Cortex of kidney (tissue), 1 donor: ENCODE measurements at places on chromosomes 6 and 20.

DNA sequence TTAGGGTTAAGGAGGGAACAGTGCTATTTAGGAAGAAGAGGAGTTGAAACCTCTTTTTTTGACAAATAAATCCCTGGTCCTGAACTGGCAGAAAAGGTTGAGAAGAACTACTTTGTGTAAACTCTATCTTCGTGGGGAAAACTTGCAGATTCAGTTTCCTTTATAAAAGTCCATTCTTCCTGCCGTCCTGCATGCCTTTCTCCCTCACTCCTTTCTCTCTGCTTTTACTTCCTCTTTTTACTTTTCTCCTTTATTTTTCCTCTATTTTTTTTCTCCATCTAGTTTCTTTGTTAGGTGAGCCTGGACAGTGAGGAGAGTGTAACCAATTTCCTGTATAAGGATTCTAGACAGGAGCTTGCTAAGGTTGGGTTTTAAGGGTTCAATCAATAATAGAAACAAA lies 52.7 kb downstream of the TPBG start:
- DNase-seq, result no peak

DNA sequence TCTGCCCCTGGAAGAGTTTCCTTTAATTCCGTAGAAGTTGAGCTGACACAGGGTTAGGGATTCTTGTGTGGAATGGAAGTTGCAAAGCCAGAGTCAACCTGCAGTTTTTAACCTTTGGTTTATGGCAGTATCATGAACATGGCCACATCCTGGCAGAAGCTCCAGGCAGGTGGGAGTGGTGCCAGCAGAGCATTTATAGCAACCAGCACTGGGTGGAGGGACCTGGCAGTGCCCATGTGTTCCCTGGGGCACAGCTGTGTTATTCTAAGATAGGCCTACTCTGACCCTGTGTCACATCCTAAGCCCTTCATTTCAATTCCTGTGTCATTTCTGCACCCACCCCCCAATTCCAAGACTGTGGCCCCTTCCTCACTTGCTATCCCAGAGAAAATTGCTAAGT lies 26.1 kb upstream of the ZNF831 start:
- DNase-seq, result no peak

DNA sequence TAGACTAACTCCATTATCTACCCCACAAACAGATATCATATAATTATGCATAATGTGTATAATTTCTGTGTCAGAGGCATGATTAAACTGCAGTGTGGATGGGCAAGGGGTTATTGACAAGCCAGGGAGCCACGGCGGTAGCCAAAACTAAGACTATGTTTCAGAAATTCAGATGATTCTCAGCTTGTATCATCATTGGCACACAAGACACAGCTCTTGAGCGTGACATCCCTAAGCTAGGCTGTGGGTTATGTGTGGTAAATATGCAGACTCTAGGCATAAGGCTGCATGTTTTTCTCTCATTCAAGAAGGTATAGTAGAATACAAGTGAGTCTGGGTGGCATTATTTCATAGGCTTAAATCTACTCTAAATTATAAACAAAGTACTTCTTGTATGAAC lies 154.3 kb downstream of the KLHL32 start:
- no peak for DNase-seq

- DNase-seq, result no peak
These were observed 46.2 kb upstream of the SUPT3H start for GRCh38 chr6:45423824-45424450.

- peak; percentile 61 for DNase-seq
These were observed 434 bp upstream of the ECI2 start for GRCh38 chr6:4135665-4136353.

- no peak for DNase-seq
These were observed 113.2 kb downstream of the FAM83B start for GRCh38 chr6:54959820-54960219.

DNA sequence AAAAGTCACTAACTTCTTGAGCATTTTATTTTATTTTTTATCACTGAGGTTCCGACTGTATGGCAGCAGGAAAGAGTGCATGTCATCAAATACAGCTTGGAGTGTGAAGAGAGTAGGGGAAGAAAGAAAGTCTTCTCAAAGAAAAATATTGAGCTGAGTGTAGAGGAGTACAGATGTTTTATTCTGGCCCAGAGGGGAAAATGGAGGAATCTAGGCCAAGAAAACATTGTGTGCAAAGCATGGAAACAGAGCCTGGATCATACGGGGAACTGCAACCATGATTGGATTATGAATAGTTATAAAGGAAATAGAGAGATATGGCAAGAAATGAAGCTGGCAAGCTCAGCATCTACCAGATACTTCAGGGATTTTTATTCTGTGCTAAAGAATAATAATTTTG lies 104.2 kb upstream of the SCGN start:
- DNase-seq, result no peak

- DNase-seq, result no peak
These were observed 48.2 kb downstream of the FGD2 start for GRCh38 chr6:37053683-37054082.

GRCh38 chr20:58073945-58074856 lies 154.3 kb downstream of the ANKRD60 start:
- no peak for DNase-seq

- no peak for DNase-seq
These were observed 17.8 kb downstream of the ARMC12 start for GRCh38 chr6:35754452-35755277.

- no peak for DNase-seq
These were observed 631.3 kb downstream of the EYS start for GRCh38 chr6:65075705-65076230.

DNA sequence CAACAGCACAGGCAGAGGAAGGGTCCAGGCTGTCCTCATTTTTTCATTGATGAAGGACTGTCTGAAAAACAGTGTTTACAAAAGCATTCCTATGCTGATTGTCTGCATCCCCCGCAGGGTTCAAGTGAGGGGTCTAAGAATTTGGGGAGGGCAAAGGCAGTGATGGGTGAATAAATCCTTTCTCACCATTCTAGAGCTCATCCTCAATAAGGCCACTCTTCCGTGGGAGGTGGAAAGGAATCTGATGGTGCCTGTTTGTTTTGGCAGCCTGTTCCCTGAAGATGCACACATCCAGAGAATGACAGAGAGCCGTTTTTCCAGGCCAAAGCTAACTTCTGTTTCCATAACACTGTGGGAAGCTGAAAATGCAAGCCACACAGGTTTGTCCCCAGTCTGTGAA lies 164.5 kb downstream of the MOXD1 start:
- no peak for DNase-seq

DNA sequence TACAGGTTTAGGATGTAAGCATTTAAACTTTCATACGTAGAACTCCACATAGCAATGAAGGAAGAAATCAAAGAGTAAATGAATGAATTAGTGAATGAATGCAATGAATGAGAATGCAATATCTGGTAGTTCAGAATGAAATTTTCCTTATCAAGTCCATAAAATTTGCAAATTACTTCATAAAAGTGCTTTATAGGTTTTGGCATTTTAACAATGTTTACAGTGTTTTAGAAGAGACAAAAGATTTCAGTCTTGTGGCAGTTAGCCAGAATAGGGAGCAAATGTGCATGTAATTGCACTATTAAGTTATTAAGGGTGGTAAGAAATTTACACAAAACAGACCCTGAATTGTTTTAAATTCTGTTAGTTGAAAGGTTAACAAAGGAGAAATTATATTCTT lies 739.4 kb upstream of the FLRT3 start:
- no peak for DNase-seq

- no peak for DNase-seq
These were observed 17.8 kb downstream of the B4GALT5 start for GRCh38 chr20:49695830-49696229.

DNA sequence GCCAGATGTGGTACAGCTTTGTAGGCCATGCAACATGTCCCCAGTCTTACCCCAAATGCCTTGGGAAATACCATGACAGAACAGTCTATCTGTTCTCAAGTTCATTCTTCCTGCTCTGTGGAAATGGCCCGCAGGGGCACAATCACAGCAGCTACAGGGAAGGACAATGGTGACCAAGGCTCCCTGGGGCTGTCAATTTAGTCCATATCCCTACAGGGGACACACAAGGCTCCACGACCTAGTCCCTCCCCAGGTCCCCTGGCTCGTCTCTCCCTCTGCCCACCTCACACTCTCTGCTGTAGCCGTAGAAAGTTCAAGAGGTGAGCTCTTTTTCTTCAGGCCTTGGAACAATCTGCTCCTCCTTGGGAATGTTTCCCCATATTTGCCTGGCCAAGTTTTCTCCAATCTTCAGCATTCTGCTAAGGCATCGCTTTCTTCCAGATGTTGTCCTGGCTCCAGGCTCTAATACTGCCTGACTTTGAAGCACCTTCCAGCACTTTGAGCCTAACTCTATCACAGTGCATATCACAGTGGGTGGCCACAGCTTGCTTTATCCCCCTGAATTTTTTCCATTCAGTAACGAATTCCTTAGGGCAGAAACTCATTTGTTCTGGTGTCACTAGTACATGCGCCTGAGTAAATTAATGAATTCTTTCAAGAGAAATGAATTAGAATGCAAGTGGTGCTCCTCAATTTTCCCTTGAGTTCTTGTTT lies 92.6 kb downstream of the MAP3K7 start:
- DNase-seq, result no peak

- DNase-seq, result no peak
These were observed 27.8 kb upstream of the GFRAL start for GRCh38 chr6:55299286-55299985.

GRCh38 chr20:50957798-50958614 lies at the start of gene DPM1:
DPM1 (minus strand) TSS chr20:50958532; CDS start chr20:50958523, 9 bp downstream.
- DNase-seq, result no peak

DNA sequence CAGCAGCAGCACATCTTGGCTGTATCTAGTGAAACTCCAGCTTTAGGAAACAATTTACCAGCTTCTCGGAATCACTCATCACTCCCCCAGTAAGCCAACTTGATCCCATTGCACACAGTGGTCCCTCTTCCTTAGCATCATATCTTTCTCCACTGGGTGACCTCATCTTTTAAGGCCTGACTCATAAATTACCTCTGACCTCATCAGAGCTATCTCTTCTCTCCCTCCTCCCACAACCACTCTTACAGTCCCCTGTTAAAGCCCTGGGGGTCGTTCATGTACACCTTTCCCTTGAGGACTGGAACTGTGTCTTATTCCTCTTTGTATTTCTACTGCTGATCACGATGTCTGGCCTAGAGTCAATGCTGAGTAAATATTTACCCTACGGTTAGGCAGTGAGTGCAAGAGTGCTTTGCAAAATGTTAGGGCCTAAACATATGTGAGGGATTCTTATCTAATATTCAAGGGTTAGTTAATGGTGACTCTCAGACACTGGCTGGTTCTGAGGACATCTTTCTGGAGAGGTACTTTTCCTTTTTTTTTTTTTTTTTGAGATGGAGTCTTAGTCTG lies 187.2 kb downstream of the LRFN2 start:
- DNase-seq, result no peak

- no peak for DNase-seq
These were observed 104.8 kb downstream of the TASP1 start for GRCh38 chr20:13533946-13534345.

GRCh38 chr6:78867020-78867369 lies 356 bp upstream of the IRAK1BP1 start:
- no peak for DNase-seq

DNA sequence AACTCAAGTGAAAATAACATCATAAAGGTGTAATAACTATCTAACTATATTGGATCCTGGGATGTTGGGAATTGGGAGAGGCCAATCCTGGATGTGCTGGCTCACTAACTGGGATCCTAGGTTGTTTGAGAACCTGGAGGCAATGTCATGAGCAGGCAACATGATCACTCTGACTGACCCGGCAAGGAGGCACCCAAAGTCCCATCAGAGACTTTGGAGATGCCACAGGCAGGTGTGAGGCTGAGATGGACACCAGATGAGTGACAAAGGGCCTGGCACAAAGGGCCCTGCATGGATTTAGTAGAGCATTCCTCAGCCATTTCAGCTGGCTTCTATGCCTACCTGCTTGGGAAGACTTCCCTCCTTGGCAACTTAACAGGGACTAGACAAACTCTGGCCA lies 38.4 kb upstream of the MYLIP start:
- no peak for DNase-seq

DNA sequence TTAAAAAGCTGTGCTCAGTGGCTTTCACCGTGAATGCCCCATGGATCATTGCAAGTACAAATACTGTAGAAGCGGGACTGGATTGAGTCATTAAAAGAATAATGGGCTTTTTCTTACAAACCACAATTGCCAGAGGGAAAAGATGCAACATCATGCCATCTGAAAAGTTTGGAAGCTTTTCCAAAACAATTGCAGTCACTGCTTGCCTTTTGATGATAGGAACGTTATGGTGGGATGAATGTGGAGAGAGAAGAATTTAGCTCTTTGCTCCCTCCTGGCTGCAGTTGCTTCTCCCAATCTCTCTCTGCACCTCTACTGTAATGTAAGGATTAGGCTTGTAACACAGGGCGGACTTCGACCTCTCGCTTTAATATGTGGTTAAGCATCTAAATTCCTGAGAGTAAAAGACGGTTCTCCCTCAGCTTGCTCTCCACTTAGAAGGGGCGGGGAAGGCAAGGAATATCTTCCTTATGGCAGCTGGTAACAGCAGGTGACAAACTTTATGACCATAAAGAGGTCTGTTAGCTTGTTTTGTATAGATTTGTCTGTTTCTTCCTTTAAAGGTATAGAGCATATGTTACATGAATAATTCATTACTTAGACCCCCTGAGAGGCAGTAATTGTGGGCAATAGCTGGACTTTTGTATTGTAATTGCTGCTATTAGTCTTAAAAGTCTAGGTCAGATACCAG lies 376.1 kb downstream of the UTRN start:
- no peak for DNase-seq

DNA sequence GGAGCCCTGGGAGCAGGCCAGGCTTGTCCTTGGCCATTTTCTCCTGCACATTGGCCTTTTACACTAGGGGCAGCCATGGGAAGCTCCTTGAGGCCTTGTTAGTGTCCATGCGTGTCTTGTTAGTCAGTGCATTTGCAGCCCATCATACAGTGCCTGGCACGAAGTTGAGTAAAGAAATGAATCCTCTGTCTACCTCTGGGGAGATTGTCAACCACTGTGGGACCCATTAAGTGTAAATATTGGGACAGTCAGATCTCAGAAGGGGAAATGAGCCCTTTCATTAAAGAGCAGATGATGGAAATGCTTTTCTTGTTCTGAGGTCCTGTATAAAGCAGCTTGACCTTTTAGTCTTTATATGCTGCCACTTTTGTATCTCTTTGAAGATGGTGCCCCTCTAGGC lies 33.9 kb downstream of the SOBP start:
- DNase-seq, result no peak

DNA sequence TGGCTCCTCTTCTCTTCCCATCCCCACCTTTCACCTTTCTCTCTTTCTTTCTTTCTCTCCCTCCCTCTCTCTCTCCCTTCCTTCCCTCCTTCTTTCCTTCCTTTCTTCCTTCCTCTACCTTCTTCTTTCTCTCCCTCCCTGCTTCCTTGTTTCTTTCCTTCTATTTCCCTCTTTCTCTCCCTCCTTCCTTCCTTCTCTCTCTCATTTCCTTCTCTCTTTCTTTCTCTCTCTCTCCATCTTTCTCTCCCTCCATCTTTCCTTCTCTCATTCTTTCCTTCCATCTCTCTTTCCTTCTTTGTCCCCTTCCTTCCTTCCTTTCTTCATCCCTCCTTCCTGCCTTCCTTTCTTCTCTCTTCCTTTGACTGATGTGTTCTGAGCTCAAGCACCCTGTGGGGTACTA lies 1467.0 kb upstream of the DEFB115 start:
- no peak for DNase-seq
